ENCODE measurements at places on chromosomes 6 and 20.

DNA sequence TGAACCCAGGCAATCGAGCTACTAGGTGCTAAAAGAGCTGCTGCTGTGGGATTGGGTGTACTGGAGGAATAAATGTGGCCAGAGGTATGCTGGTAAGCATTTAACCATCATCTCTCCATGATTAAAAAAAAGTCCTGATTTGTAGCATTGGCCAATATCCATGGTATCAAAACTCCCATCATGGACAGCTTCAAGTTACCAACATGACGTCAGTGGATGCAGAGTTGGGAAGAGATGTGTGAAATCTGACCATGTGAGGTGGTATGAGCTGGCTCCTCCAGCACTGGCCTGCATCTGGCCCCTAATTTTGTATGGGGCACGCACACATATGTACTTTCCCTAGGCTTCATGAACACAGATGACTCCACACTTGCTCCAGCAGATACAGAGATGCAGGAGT is 11.7 kb downstream of the BPIFB4 start:
- DNase-seq, result no peak

- no peak for DNase-seq
Observed at GRCh38 chr6:92910646-92911045, 508.7 kb downstream of the EPHA7 start.

GRCh38 chr6:122222761-122223160 is 176.7 kb upstream of the HSF2 start:
- DNase-seq, result no peak

DNA sequence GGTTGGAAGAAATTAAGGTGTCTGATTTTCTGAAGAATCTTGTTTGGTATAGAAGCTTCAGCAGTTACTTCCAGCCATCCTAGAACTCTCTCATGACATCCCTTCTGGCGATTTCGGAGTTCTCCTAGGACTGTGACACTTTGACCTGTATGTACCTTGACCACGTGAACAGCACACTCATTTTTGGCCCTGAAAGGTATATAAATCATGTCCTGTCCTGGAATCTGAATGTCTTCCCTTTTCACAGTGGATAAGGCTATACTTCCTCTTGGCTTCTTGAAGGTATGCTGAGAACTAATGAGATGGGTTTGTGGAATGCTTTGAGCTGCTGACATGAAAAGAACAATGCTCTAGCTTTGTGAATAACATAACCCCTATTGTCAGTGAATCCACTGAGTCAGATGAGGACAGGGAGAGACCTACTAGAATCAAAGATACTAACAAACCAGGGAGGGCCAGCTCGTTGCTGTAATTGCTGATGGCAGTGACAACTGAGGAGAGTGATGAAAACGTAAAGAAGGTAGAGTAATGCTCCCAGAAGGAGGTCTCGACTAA is 6.0 kb upstream of the ZDHHC14 start:
- no peak for DNase-seq

DNA sequence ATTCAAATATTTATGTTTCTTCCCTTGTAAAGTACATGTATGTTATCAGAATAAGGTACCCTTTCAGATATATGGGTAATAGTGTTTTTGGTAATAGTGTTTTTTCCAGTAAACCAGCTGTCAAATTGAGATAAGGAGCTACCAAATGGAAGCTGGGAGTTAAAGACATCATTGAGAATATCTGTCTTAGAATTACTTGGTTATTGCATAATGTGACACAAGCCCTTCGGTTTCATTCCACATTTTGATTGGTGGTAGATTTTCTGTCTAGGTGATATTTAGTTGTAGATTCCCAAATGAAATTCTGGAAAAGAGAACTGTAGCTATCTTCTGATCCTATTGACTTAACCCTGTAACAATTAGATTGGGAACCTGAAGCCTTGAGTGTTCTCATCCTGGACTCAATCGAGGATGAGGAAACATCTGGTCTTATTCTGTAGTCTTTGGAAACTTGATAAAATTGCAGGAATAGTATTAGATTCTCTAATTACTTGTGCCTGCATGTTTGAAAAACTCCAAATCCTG is 75.1 kb upstream of the SYNJ2 start:
- no peak for DNase-seq

DNA sequence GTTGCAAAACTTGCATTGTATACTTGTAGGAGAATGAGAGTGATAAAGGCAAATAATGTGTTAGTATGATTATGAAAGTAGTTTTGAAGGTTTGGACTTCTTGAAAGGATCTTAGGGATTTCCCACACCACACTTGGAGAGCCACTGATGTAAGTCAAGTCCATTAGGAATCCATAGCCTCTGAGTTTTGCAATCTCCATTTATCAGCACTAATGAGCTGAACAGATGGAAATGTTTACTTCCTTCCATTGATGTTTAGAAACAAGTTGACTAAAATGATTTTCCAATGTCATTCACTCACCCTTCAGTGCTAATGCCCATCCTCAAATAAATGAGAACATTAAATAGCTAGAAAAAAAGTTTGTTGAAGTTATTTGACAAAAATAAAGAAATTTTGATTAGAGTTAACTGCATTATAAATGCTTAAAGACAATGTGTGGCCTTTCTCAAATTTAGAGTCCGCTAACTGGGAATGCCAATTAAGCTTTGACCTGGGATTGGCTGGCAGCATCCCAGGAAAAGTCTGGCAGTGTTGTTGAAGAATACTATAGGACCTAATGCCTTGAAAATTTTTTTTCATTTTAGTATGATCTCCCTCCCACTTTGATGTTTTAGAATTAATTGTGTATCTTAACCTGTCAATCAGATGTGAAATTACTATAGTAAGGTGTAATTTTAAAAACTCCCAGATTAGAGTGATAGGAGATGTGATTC is 68.0 kb downstream of the SLC35F1 start:
- no peak for DNase-seq

GRCh38 chr6:107716688-107717089 is 107.4 kb downstream of the SCML4 start:
- no peak for DNase-seq

GRCh38 chr6:17144016-17144415 is 42.2 kb downstream of the STMND1 start:
- DNase-seq, result no peak

DNA sequence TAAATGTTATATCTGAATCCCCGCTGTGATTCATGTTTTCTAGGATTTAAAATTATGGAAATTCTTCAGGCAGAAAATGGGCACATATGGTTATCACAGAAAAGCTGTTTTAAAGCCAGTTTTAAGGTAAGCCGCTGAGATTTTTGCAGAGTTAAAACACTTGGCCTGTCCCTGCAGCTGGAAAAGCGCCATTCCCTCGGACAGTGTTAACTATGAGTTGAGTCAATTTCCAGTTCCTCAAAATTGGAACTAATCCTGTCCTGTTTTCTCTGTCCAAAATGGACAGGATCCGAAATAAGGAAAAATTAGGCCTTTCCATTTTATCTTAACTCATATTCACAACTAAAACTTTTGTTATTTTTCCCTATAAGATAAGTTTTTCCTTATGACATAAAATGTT is 225.2 kb downstream of the SAMD5 start:
- DNase-seq, result no peak

DNA sequence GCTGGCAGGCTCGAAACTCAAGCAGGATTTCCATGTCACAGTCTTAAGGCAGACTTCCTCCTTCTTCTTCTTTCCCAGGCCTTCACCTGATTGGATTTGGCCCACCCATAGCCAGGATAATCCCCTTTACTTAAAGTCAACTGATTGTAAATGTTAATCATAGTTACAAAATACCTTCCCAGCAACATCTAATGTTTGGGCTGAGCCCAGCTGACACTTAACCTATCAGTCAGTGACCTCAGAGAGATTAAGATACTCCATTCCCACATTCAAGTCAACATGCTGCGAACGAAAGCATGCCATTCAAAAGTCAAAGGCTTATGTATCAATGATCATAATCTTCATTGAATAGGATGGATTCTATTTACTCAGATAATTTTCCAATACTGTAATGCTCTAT is 16.0 kb downstream of the MAP7 start:
- no peak for DNase-seq

All from HuH-7.5 (cell line).